AG09309 (cell line): ENCODE measurements at places on chromosomes 12 and 14.
A peak's percentile ranks its signal among the peaks of the same experiment; 100 is the strongest.

GRCh38 chr14:21185491-21185890 lies 29.6 kb upstream of the OR5AU1 start:
- DNase-seq: no peak

- no peak for DNase-seq
Observed at GRCh38 chr12:72207486-72208409, 64.4 kb upstream of the TRHDE start.

DNA sequence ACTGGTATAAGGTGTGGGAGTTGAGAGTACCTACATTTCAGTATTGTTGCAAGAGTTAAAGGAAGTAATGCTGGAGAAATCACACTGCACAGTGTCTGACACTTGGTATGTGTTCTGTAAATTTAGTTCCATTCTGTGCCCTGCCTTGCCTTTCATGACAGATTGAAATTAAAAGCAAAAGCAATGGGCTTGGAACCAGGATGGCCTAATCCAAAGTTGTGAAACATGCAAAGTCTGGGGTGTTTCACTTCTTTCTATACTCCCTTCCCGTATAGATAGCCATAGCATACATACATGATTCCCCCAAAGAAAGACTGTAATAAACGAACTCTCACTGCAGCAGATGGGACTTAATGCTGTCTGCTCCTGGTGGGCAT lies 281.1 kb downstream of the NRXN3 start:
- no peak for DNase-seq

DNA sequence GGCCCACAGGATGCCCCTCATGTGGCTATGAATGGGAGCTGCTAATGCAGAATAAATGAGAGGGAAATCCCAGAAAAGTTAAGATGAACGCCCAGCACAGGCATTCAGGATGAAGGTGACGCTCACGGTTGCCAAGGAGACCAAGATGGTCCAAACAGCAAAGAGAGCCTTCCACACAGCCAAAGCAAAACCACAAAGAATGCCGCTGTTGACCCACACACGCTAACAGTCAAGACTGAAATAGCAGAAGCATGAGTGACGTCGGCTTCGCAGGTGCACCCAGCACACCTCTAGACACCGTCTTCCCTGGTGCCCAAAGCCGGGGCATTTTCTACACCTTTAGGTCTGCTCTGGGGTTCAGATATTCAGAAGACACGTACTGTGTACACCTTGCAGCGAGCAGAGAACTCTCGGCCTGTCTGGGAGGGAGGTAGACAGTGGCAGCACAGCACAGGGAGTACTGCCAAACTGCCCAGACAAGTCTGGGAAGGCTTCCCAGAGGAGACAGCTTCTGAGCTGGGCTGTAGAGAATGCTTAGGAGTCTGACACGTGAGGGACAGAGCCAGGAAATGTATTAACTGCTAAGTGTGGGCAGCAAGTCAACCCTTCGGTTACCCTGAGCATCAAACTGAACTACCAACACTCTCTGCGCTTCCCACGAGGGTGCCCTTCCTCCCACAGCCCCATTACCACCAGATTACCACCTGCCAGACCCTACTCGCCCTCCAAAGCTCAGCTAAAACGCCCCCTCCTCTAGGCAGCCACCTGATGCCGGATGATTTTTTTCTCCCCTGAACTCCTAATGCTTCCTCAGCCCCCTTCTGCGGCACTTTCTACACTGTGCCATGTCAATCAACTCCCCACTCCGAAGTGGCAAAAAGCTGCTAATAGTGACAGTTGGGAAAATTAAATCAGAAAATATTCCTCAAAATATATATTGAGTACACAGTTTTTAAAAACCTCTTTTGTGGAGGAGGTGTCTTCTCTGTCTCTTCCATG lies 50.1 kb downstream of the CCDC88C start:
- no peak for DNase-seq

GRCh38 chr14:101130861-101131260 lies 227.3 kb upstream of the RTL1 start:
- no peak for DNase-seq

DNA sequence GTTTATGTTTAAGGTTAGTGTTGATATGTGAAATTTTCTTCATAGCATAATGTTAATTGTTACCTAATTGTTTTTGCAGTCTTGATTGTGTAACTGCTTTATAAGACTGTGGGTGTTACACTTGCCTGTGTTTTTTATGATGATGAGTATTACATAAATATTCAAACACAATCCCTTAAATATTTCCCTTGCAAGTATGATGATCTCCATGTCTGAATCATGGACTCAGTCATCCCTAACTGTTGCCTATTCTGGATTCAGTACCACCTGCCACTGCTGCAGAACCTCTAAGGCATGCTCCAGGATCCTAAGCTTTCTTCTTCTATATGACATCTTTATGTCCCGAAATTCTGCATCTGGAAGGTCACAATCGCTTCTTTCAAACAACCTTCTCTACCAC lies 246.3 kb upstream of the CLEC14A start:
- DNase-seq: no peak

GRCh38 chr12:68306564-68306963 lies 25.6 kb downstream of the MDM1 start:
- DNase-seq: no peak

DNA sequence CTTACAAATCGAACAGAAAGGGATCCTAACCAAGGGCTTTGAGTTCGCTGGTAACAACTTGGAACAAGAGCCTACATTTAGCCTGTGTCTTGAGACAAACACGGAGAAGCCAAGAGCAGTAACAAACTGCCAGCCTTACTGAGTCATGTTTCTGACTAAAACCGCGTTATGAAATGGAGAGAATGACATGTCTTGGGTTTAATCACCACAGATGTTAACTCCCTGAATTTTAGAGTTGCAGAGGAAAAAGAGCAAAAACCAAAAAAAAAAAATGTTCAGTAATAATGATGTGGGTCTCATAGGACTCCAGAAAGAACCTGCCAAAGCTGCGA lies 1.0 kb downstream of the BLTP3B start:
- peak; percentile 72 for DNase-seq

- DNase-seq: no peak
Observed at GRCh38 chr12:20493934-20494333, 125.6 kb downstream of the PDE3A start.

DNA sequence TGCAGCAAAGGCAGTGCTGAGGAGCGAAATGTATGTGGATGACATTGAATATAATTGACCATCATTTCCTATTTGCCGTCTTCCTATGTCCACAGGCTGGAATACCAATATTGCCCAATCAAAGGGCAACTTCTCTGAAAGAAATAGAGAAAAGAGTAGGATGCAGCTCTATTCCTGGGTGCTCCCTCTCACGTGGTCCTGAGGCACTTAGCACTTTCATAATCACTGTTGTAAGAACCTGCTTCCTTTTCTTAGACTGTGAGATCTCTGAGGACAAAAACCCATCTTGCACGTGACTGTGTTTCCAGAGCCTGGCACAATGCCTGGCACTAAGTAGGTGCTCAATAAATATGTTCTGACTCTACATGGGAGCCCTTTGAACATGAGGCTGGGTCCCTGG lies 122.7 kb upstream of the CPM start:
- no peak for DNase-seq

DNA sequence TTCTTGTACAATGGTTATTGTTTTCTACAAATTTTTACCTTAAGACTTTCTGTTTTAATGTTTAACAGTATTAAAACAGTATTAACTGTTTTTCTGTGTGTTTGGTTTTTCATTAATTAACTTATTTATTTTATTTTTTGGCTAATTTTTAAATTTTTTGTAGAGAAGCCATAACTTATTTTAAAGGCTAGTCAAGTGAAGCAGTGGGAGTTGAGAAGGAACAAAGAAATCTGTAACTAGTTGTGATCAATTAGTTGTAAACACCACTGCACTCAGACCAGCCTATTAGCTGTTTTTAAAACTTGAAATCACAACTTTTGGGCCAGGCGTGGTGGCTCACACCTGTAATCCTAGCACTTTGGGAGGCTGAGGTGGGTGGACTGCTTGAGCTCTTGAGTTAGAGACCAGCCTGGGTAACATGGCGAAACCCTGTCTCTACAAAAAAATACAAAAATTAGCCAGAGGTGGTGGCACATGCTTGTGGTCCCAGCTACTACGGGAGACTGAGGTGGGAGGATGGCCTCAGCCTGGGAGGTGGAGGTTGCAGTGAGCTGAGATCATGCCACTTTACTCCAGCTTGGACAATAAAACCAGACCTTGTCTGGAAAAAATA lies 50.9 kb upstream of the HECTD1 start:
- no peak for DNase-seq

DNA sequence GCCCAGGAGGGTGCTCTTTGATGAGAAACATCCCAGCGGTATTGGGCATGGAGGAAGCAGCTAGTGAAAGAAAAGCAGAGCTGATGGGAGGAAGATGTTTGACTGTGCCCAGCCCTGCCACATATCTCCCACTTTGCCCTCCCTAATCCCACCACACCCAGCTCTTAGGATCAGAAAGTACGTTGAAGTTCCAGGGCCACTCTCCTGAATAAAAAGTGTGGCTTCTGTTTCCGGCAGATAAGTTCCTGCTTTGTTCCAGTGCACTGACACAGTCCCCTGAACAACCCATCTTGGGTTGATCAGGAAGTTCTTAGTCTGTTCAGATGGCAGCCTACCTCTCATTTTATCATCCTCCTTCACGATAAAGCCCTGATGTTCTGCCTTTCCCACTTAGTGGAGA lies 16.5 kb downstream of the TPCN1 start:
- DNase-seq: no peak

- DNase-seq: no peak
Observed at GRCh38 chr14:34237081-34237480, 225.0 kb downstream of the SPTSSA start.

- no peak for DNase-seq
Observed at GRCh38 chr14:93332397-93332852, 411 bp downstream of the BTBD7 start.
